Activated naive CD4-positive, alpha-beta T cell treated with anti-CD3 and anti-CD28 coated beads for 36 hours (primary cell): ENCODE measurements at places on chromosomes 12 and 14. TPM values are rescaled to one million over a fixed set of nuclear protein-coding genes. Genes with fewer than 3 reads are reported as not detected.

Gene TPH2
- not detected for total RNA-seq

Gene SLC39A5
- total RNA-seq: 0.98 TPM

Gene PMCH
- not detected for total RNA-seq

Gene ASCL4
- not detected for total RNA-seq

Gene VWF
- not detected for total RNA-seq

Gene PROX2
- total RNA-seq: 0.07 TPM

Gene BRF1
- 23.4 TPM for total RNA-seq
